ENCODE measurements at places on chromosomes 1 and 21.

GRCh38 chr21:42265231-42265812, 46.4 kb downstream of the ABCG1 start:
- no peak for DNase-seq

GRCh38 chr1:17671741-17672140, 83.4 kb upstream of the ACTL8 start:
- DNase-seq: no peak

GRCh38 chr1:115164940-115165705, 75.8 kb upstream of the TSPAN2 start:
- peak; percentile 2 for DNase-seq

GRCh38 chr1:26602378-26602959, 72.9 kb downstream of the RPS6KA1 start:
- DNase-seq: no peak

- no peak for DNase-seq
Measured at GRCh38 chr21:39384674-39385298, 35.9 kb upstream of the HMGN1 start.

- no peak for DNase-seq
Measured at GRCh38 chr21:36583591-36583990, 103.7 kb upstream of the CLDN14 start.

GRCh38 chr1:219480011-219480410, 132.9 kb downstream of the ZC3H11B start:
- DNase-seq: no peak

- DNase-seq: no peak
Measured at GRCh38 chr1:198917226-198917625, 278.4 kb downstream of the PTPRC start.

DNA sequence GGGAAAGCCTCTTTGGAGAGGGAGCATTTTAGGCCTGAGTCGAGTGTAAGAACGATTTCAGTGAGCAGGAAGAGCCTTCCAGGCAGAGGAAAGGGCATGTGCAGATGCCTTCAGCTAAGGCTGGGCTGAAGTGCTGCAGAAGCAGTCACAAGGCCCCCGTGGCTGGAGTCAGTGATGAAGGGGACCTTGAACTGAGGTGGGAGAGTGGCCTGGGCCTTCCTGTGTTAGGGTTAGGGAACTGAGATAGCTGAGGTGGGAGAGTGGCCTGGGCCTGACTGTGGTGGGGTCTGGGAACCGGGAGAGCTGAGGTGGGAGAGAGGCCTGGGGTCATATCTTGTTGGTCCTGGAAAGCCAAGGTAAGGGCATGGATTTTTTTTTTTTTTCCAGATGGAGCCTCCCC, 50.9 kb upstream of the ETV3 start:
- no peak for DNase-seq

DNA sequence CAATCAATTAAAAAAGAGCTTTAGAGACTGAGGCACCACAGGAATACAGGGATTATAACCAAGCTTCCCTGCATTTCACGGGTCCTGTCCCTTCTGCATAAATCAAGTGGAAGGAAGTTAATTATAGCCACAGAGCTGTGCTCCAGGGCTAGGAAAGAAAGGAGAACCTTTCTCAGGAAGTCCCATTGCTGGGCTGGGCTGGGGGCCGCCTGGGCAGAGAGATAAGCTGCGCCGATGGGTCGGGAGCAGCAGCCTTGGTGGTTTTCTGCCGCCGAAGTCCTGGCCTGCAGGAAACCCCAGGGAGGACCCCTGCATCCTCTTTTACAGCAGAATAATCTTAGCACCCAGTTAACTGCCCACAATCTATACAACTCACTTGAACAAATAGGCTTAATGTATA, 12.6 kb upstream of the CD34 start:
- no peak for DNase-seq

- DNase-seq: no peak
Measured at GRCh38 chr1:100907887-100908286, 12.0 kb downstream of the SLC30A7 start.

- DNase-seq: no peak
Measured at GRCh38 chr1:160945079-160945478, 9.5 kb downstream of the ITLN2 start.

DNA sequence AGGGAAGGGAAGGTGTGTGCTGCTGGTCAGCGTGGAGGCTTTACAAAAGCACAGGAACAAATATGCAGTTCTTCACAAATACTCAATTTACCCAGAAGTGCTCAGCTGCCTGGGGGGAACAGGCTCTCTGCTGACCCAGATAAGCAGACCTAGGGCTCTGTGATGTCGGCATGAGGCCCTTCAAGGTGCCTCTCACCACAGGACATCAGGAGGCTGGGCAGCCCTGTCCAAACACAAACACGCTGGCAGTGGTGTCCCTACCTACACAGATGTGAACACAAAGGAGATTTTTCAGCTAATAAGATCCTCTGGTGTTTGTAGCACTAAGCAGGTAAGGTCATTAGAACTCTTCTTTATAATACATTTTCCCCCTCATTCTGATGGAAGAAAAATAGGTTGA, 243.0 kb upstream of the PROX1 start:
- no peak for DNase-seq

DNA sequence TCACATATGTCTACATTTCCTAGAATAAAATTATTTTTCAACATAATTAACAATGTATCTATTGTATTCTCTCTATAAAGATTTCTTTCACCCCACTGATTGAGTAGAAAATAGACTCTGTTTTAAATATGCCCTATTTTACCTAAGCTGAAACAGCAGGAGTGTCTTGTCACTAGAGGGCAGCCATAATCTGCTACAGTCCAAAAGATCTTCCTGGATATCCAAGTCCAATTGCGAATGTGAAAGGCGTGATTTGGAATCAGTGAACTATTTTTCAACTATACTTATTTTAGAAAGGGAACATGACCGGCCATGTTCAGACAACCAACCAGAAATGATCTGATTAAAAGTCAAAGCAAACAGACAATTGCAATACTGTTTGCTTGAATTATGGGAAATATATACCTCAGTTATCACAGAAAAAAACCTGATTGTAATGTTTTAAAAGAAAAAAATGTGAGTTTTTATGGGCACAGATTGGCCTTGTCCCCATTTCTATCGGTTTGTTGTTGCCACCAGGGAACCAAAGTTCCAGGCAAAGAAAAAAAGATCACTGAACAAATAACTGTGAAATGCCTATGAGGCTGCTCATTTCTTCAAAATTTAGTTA, 1211.0 kb upstream of the ADGRL4 start:
- no peak for DNase-seq

GRCh38 chr21:44853601-44854390, 19.7 kb downstream of the PTTG1IP start:
- DNase-seq: no peak

DNA sequence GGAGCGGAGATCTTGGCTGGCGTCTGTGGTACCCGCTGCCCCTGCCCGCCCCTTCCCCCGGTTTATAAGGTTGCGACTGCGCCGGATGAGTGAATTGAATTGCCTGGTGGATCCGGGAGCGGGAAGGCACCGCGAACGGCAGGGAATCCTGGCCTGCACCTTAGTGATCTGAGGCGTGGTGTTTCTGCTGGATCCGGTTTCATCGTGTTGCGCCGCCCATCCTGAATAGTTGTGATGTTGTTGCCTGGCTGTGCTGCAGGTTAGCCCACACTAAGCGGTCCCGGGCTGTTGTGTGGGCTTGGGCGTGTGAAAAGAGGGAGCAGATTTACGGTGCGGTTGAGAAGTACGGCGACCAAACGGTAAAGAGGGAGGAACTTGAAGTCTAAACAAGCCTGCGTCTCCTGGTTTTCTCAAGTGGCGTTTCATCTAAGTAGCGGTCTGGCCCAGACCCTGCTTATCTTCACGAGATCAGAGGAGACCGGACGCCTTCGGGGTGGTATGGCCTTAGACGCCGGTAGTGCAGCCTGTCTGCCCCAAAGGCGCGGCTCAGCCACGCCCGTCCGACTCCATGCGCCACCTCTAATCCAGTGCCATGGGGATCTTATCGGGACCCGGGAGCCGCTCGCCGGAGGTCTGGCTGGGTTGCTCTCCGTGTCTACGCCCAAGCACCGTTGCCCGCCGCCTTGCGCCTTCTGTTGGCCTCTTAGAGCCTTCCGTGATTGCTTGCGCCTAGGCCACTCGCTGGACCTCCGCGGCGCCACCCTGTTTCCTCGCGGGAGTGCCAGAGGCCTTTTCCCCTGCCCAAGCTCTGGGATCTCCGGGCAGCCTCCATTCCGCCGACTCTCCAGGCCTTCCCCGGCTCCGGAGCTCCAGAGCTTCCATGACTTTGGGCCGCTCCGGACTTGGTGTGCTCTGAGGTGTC, 87.5 kb upstream of the RHOU start:
- peak; percentile 25 for DNase-seq

GRCh38 chr1:212975111-212975918, 25.0 kb downstream of the VASH2 start:
- no peak for DNase-seq

DNA sequence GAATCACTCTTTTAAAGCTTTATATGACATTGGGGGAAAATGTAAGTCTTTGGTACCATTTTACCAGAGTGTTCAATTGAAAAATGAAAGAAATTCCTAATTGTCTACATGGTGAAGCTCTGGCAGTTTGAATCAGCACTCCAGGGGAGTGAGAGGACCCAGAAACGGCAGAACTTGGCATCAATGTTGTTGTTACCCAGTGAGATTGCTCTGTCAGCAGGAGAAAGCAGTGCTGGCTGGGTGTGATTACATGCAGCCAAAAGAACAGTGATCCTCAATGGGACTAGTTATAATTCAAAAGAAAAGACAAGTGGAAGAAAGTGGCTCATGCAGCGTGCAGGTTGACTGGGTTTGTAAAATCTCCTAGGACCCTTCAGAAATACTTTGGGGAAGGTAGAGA, 206.4 kb downstream of the PTPRC start:
- no peak for DNase-seq

DNA sequence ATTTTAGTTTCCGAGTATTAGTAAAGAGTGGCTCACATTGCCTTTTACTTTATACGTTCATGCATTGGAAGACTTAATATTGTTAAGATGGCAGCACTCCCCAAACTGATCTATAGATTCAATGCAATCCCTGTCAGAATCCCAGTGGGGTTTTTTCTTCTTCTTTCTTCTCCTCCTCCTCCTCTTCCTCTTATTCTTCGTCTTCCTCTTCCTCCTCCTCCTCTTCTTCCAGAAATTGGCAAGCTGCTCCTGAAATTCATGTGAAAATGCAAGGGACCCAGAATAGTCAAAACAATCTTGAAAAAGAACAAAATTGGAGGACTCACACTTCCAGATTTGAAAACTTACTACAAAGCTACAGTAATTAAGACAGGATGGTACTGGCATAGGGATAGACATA, 23.2 kb upstream of the MACF1 start:
- DNase-seq: no peak

DNA sequence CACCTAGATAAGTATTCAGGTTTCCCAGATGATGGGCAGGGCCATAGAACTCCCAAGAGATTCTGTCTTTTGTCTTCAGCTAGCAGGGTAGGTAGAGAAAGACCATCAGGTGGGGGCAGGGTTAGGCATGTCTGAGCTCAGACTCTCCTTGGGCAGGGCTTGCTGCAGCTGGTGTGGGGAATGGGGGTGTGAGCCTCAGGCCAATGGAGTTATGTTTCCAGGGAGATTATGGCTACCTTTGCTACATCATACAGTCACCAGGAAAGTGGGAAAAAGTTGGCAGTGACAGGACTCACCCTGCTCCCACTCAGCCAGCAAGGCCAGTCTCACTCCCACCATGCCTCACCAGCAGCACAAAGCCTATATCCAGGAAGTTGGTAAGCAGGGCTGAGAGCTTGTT, 77.8 kb downstream of the DRAM2 start:
- DNase-seq: no peak

DNA sequence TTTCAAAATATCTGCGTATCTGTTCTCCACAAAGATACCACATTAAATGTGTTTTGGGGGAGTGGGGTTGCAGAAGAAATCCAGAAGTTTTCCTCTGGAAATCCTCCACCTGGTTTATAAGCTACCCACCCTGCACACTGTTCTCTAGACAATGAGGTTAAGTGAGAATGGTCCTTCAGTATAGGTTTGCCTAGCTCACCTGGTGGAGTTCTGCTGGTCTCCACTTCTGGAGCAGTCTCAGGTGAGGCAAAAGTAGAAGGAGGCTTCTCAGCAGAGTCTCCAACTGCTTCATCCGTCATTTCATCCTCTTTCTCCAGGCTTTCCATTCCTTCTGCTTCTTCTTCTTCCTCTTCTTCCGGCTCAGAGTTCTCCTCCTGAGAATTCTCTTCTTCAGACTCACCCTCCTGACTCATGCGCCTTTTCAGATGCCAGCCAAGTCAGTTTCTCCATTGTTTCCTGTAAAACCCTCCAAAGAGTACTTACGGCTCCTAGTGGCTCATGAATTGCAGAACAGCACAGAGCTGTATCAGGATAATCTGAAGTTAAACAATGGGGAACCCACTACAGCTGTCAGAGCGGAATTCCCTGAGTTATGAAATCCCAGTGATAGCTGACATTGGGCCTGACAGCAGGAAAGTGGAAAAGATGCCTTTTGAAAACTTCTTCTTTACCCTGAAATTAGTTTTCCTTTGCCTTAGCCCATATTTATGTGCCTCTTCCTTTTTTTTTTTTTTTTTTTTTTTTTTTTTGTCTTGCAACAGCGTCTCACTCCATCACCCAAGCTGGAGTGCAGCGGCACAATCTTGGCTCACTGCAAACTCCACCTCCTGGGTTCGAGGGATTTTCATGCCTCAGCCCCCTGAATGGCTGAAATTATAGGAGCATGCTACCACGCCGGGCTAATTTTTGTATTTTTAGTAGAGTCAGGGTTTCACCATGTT, 38.5 kb downstream of the MSTO1 start:
- DNase-seq: no peak

DNA sequence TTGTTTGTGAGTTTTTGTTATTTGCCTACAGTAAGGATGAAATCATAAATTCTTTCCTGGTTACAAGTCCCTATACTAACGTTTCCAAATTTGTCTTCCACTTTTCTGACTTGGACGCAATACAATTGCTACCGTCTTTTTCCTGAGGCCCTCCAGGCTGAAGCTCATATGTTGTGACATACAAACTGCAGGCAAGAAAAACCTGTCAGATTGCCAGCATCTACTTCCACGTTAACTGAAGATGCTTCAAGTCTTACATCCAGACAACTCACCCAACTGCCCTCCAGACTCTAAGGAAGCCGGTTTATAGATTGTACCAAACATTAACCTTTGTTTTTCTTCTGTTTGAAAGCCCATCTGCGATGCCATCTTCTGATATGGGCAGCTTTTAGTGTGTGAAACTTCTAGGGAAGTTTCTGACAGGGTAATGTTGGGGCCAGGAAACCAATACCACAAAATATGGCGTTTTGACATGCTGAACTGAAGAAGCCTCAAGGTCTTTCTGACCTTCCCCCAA, 21.4 kb upstream of the RNF11 start:
- DNase-seq: no peak
